ENCODE measurements at places on chromosomes 7 and 10.

DNA sequence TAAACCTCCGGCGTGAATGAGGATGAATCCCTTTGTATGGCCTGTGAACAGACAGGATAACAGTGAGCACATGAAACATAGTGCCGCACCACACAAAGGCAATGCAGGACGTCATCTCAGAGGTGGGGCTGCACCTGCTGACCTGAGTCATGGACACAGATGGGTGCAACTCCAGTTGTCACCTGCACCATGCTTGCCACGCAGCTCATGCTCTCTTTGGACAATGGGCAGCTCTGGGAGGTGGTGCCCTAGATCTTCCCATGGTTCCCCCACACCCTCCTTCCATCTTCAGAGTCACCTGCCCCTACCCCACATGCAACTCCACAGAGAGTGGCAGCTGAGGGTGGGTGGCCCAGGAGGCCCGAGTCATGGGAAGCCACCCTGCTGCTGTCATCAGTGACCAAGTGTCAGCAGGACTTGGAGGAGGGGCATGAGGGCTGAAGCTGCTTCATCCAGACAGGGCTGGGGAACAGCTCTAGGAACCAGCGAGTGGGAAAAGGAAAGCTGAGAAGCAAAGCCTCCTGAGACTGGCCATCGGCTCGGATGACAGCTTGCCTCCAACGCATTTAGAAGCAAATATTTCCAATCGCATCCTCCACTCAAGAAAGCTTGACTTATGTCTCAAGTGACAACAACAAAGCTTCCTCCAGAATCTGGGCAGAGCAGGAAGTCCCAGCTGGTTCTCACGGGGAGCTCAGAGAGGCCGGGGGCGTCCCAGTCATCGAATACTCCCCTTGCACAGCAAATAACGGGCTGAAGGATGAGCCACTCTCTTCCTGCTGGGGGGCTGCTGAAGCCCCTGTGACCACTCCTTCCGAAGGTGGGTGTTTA lies 27.1 kb downstream of the VIPR2 start:
- no peak for DNase-seq

GRCh38 chr10:375815-376505 lies 240.7 kb downstream of the ZMYND11 start:
- no peak for DNase-seq

- DNase-seq, result no peak
Observed at GRCh38 chr7:123661765-123662164, 6.1 kb downstream of the LMOD2 start.

DNA sequence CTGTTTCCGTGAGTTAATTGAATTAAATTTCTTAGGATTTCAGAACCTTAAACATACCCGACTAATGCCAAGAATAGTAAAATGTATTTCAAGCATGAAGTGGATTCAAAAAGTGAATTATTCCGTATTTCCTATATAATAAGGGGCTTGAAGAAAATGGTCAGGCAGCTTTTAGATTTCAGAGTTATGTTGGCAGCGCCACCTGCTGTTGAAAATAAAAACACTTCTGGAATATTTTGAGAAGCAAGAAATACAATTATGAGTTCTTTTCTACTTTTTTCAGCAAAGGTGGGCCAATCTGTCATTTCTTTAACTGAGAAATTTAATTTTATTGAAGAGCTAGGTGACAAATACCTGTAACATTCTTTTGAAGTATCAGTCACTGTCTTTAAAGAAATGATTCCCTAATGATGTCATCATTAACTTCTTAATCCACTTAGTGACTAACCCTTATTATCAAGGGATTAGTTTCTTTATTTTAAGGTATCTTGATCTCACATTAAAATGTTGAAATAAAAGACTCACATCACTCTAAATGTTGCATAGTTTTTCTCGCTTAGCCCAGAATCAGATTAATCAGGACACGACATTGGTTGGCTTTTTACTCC lies 36.6 kb upstream of the AGR3 start:
- DNase-seq, result no peak

- DNase-seq, result no peak
Observed at GRCh38 chr7:151311294-151311864, 30.2 kb upstream of the NUB1 start.

GRCh38 chr7:91459539-91459938 lies 195.3 kb downstream of the FZD1 start:
- no peak for DNase-seq

DNA sequence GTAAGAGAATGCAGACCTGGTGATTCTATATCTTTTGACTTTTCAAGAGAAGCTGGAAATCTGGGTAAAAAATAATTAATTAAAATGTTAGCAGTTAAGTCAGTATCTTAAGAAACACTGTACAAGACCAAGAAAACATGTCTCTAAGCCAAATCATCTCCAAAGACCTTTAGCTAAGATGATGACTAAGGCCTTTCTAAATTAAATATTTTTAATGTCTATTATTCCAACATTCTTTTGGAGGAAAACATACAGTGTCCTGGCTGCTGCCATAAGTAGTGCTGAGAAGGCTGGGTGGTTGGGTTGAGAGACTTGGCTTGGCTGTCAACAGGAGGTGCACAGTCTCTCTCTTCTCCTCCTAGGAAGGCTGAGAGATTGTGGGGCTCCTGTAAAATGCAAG lies 20.3 kb downstream of the STARD3NL start:
- no peak for DNase-seq

DNA sequence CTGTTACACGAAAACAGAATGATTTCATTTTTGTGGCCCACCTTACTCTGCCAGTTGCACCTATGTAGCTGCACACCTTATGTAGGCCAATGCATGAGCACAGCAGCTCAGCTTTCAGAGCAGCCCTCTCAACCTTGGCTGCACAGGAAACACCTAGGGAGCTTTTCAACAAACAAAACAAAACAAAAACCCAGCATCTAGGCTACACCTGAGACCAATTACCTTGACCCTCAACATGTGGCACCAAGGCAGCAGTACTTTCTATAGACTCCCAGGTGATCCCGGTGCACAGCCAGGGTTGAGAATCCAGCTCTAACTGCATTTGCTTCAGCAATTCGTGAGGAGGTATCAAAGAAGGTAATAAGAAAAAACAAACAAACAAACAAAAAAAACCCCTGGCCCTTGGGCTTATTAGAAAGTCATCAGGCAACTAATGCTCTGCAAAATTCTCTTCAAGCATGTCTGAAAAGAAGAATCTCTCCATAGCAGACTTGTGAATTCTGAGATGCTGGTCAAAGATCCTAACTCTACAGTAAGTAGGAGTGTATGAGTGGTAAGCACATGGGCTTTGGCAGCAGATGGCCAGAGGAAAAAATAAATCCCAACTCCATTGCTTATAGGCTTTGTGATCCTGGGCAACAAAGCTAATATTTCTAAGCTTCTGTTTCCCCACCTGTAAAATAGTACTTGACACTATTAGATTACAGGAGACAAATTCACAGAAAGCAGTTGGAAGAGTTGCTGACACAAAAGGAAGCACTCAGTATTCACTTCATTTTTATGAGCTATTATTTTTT lies 113.4 kb upstream of the NOBOX start:
- DNase-seq, result no peak

DNA sequence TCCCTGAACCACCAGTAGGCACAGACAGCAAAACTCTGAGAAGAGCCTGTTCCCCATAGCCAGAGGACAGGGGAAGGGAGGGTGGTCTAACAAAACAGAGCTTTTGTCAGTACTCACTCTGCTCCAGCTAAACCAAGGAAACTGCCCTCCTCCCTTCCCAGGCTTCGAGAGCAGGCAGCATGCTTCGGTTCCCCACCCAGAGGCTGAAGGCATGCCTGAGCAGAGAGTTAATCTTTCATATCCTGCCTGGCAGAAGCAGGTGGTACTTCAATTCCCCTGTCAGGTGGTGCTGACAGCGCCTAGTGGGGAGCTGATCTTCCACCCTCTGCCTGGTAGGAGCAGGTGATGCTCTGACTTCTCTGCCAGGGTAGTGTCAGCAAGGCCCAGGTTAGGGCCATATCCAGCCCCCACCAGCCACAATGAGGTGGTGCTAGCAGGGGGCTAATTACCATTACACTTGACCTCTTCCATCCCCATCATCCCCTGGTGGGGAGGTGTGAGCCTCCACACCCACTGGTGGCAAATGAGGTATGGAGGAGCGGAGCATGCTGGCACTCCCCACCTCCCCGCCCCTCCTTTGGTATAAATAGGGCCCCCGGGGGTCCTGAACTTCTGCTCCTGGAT lies 35.1 kb downstream of the SDK1 start:
- no peak for DNase-seq

DNA sequence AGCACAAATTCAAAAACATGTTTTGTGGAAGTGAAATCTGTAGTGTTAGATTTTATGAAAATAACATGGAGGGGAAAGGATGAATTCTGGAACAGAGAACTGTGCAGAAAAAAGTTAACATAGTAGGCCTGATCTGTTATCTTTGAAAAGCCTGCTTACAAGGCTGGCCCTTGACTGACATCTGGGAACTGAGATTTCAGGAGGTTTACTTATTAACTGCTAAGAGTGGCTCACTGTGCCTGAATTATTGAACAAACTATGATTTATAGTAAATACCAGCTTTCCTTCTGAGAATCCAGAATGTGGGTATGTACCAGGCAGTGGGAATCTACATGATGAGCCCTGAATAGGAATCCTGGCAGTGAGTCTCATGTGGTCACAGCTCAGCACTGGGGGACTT lies 30.5 kb downstream of the NSUN6 start:
- DNase-seq, result no peak

GRCh38 chr10:70742537-70743429 lies 42.4 kb downstream of the TBATA start:
- no peak for DNase-seq

GRCh38 chr10:4151466-4151865 lies 366.5 kb upstream of the KLF6 start:
- no peak for DNase-seq

GRCh38 chr7:3245077-3245476 lies 56.0 kb upstream of the SDK1 start:
- DNase-seq, result no peak

DNA sequence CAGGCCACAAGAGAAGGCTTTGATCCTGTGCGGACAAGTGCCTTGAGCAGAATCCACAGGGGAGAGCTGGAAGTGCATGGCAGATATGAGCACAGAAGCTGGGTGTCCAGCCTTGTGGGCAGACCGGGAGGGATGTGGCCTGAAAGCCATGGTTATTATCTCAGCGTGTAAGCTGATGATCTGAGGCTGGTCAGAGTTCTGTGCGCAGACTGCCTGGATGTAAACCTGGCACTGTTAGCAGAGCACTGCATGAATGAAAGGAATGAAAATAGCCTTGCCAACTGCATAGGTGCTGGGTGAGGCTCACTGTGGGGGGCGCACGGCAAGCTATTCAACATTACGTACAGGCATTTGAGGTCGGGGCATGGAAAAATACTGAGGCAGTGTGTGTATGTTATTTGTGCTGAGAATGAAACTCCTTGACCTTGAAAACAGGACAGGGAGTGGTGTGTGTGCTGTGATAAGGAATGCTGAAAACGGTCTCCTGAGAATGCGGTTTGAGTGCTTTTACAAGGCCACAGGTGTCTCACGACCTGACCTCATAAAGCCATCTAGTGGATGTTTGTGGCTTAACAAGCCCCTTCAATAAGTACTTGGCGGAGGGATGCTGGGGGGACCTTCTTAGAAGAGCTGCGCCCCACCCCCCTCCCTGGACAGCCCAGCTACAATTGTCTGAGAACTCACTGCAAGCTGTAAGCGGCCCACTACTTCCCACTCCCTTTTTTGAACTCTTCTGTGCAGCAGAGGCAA lies 18.7 kb downstream of the AKR1C1 start:
- DNase-seq, result no peak

- no peak for DNase-seq
Observed at GRCh38 chr7:75712517-75713361, 26.0 kb downstream of the HIP1 start.

DNA sequence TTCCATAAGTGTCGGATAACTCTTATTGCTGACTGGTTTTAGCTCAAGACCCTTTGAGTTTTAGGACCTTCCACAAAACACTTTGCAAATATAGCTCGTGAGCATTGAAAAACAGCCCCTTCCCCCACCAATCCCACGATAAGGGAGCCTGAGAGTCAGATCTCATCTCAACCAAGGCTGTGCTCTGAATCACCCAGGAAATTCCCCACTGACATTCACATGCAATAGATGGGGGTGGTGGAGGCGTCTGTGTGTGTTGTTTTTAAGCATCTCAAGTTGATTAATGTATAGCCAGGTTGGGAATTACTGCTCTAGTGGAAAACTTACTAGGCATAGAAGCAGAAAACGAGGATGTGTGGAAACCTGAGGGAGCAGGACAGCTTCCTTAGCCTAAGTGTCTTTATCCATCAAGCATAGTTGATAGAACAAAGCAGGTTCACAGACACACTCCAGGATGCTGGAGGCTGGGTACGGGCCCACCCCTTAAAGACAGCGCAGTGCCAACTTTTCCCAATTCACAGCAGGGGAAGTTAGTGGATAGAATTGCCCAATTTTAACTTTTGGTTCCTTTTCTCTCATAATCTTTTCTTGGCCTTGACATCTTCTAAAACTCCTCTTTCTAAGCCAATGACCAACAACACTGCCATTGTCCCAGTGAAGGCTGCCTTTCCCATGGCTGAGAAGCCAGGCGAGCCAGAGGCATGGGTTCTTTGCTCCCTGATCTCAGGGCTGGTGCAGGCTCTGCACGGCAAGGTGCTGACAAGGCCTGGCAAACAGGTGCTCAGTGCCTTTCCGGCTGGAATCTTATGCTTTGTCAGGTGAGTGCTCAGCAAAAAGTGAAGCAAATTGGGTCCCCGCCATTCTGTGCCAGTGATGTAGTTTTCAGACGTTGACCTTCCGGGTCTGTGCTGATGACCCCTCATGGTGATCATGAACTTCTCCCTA lies 98.5 kb upstream of the INSIG1 start:
- no peak for DNase-seq

- DNase-seq, result no peak
Observed at GRCh38 chr10:43124574-43125273, 13.5 kb upstream of the CSGALNACT2 start.

- DNase-seq, result no peak
Observed at GRCh38 chr7:23863209-23863787, 153.3 kb downstream of the STK31 start.

GRCh38 chr10:79250259-79250658 lies 97.0 kb upstream of the PPIF start:
- no peak for DNase-seq

DNA sequence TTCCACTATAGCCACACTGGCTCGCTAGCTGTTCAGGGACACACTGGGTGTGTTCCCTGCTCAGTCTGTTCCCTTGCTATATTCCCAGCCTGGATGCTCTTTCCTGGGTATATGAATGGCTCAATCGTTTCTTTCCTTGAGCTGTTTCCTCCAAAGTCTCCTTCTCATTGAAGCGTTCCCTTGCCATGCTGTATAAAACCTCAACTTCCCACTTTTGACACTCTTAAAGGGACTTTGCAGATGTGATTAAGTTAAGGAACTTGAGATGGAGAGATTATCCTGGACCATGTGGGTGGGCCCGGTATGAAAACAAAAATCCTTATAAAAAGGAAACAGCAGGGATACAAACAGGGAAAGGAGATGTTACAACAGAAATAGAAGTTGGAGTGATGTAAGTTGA lies 973.1 kb downstream of the LRMDA start:
- DNase-seq, result no peak

DNA sequence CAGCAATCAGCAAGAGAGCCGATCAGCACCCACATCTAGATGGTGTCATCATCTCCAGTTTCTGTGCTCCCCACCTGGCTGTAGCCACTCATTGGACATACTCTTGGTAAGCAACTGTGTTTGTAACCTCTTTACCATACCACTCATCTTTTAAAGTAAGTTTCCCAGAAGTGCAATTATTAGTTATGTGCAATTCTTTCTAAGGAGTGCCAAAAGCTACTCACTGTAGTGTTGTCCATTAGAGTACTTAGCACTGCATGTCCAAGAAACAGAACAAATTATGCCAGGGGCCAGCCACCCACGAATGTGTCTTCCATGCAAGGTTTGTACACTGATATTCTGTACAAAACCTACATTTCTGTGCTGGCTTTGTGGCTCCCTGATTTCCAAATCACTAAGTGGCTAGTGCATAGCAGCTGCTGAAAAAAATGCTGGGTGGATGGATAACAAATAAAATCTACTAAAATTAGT lies 131.9 kb downstream of the SRPK2 start:
- DNase-seq, result no peak

Measured in cerebellar nuclear complex (tissue), 1 donor.